A549 (cell line): ENCODE measurements at places on chromosomes 1 and 21.

GRCh38 chr1:152786077-152786476, at the start of gene LCE1E:
Gene LCE1E (plus strand): TSS chr1:152786257. CDS start chr1:152787300, 1,043 bp downstream.
- DNase-seq, result no peak

DNA sequence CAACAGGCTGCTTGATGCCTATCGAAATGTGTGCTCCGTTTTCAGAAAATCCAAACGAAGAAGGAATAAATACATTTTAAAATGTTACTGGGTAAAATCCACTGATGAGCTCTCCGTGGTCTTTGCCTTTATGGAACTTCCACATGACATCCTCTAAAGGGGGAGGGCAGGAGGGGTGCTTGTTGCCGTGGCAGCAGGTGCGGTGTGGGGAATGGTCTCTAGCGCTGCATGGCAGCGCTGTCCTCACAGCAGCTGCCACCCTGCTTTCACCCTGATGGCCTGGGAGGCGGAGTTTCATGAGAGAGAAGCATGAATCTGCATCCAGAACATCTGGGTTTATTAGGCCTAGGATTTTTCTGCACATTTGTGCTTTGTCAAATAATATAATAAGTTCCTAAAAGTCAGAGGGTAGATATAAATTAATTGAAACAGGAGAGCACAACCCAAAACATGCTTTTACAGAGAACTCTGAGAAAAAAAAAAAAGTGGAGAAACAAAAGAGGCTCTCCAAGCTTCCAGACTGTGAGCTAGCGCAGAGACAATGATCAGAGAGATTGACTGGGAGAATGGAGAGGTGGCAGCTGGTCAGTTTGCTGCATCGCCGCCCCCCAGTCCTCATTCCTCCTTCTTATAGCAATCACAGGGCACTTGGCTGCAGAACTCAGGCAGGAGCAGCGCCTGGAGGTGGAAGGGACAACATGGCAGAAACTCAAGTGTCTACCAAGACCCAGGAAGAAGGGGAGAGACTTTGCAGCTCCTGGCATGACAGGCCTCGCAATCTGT, 228.6 kb downstream of the DSCAM start:
- no peak for DNase-seq

GRCh38 chr1:228900886-228901392, 165.7 kb downstream of the RHOU start:
- no peak for DNase-seq

DNA sequence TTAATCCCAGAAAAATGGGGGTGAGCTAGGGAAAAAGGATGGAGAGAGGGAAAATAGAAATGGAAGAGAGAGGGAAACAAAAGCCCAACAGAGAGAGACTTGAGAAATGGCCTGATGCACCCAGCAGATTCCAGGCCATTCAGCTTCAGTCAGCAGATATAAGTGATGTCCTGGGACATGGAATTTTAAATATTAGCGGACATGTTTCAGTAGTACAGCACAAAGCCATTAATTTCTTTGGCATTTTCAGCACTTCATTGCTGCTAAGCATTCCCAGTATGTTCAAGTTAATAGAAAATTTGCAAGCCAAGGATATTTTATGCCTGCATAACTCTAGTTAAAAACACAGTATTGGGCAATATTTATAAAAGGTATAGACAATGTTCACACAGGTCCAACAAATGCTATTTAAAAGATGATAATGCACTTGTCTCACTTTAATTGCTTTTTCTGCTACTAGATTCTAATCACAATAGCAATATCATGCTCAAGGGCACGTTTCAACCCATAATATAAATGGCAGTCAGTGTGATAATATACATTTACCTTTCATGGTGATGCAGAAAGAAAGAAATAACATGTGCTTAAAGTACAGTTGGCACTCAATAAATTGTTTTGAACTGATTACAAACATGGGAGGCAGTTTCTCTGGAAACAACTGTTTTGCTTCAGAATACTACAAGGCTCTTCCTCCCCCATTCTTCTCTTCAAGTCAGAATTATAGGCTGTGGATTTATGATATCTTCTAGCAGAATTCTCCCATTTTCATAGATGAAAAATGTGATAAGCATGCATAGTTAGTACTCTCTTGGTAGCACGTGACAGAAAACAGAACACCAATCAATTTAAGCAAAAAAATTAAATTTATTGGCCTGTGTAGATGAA, 108.1 kb upstream of the MAGI3 start:
- no peak for DNase-seq

DNA sequence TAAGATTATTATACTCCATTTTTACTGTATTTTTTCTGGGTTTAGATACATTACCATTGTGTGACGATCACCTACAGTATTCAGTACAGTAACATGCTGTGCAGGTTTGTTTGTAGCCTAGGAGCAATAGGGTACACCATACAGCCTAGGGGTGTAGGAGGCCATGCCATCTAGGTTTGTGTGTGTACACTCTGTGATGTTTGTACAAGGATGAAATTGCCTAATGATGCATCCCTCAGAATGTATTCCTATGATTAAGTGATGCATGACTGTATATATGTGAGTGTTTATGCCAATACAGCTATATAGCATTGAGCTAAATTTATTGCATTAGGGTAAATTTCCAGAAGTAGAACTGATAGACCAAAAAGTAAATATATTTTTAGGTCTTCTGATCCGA, 23.3 kb downstream of the TUFT1 start:
- no peak for DNase-seq

DNA sequence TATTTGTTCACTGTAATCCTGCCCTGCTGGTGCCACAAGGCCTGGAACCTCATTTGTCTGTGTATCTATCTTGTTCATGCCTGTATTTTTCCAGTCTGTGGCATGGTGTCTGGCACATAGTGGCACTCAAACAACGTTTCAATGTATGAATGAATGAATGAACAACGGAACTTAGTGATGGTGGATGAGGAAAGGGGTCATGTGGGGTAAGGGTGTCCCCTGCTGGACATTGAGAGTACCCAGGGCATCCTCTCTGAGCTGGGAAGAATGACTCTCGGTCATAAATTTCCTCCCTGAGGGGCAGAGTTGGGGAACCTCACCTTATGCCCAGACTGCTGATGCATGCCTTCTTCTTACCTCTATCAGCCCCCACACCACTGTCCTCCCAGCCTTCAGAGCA, 18.9 kb upstream of the ZNF683 start:
- peak; percentile 69 for DNase-seq

DNA sequence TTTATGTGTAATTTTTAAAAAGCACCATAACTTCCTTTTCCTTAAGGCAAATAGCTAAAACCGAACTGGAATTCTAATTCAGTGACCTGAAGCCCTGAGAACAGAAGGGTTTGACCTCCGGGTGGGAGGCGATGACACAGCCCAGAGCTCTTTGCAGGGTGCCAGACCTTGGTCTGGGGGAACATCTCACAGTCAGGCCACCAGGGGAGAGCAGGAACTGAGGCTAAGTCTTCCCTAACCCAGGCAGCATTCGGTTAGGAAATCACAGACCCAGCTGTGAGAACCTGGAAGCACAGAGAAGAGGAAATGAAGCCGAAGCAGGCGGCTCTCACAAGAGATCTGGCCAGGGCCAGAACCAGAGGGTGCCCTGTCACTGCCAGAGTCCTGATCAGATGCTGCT, 444.8 kb downstream of the TTLL7 start:
- no peak for DNase-seq

GRCh38 chr1:50454911-50455310, 31.7 kb upstream of the DMRTA2 start:
- DNase-seq, result no peak

GRCh38 chr1:64594446-64594845, 124.5 kb downstream of the CACHD1 start:
- no peak for DNase-seq
